ENCODE measurements at places on chromosomes 5 and 9.
A peak's percentile ranks its signal among the peaks of the same experiment; 100 is the strongest.

DNA sequence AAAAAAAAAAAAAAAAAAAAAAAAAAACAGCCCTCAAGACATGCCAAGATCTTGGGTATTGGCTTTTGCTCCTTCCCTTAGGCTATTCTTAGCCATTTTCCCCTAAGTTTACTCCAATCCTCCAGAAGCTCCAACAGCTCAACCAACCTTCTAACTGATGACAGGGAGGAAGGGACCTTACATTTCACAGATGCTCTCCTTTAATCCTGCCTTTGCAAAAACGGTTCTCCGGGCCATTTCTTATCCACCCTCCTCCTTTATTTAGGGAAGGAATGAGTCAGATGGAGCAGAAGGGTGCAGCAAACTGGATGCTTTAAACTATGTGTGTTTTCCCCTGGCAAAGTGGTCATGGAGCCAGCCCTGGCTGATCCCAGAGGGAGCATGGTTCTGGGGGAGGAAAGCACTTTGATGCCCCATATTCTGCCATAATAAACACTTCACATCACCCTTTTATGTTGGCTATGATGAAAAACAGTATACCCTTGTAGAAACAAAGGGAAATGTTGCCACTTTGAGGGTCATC is 369.4 kb upstream of the DMAC1 start:
- DNase-seq: no peak

DNA sequence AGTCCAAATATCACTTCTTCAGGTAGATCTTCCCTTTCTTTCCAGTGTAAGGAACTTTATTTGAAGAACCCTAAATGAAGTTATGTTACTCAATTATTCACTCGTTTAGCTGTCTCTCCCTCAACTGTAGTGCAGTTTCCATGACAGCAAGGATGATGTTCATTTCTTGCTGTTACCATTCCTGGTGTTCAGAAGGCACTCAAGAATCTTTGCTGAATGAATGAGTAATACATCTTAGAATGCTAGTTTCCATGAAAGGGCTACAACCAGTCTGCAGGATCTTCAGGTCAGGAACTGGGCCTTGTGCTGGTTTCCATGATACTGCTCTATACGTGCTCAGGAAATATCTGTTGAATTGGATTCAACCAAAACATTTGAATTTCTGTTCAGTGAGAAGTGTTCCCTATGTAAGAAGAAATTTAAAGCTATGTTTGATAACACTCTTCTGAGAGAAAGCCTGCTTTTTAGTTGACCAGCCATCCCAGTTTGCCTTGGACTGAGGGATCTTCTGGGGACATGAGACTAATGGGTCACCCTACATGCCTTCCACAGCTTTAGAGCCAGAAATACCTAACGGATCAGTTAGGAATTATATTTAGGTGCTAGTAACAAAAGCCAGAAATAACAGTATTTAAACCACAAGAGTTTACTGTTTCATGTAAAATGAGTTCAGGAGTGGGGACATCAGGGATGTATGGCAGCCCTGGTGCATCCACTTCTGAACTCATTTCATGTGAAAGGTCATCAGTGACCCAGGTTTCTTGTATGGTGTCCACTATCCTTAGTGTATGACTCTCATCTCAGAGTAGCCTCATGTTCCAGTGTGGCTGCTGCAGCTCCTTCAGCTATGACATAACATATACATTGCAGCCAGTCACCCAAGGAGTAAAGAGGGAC is 500.1 kb upstream of the SGCD start:
- DNase-seq: no peak

- peak; percentile 31 for DNase-seq
These were observed 35.7 kb downstream of the PCDHAC2 start for GRCh38 chr5:141001844-141002604.

DNA sequence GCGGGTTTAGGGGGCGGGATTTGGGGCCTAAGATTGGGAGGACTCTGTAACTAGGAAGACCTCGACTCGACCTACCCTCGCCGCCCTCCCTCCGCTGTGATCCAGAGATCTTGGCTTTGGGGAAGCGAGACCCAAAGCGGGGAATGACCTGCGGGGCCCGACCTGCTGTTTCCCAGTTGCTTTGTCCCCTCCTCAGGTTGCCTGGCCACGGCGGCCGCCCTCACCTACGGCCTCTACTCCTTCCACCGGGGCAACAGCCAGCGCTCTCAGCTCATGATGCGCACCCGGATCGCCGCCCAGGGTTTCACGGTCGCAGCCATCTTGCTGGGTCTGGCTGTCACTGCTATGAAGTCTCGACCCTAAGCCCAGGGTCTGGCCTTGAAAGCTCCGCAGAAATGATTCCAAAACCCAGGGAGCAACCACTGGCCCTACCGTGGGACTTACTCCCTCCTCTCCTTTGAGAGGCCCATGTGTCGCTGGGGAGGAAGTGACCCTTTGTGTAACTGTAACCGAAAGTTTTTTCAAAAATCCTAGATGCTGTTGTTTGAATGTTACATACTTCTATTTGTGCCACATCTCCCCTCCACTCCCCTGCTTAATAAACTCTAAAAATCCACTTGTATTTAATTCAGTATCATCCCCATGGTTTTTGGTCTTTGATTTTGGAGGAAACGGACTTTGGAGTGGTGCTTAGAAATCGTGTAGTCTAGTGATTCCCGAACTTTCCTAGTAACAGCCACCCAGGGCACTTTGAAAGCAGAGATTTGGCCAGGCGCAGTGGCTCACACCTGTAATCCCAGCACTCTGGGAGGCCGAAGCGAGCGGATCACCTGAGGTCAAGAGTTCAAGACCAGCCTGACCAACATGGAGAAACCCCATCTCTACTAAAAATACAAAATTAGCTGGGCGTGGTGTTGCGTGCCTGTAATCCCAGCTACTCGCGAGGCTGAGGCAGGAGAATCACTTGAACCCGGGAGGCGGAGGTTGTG is 878 bp downstream of the HIGD2A start:
- no peak for DNase-seq

GRCh38 chr9:75910731-75911130 is 20.3 kb downstream of the PCSK5 start:
- DNase-seq: peak; percentile 57

GRCh38 chr5:83899326-83899970 is 178.8 kb upstream of the HAPLN1 start:
- DNase-seq: peak; percentile 35

DNA sequence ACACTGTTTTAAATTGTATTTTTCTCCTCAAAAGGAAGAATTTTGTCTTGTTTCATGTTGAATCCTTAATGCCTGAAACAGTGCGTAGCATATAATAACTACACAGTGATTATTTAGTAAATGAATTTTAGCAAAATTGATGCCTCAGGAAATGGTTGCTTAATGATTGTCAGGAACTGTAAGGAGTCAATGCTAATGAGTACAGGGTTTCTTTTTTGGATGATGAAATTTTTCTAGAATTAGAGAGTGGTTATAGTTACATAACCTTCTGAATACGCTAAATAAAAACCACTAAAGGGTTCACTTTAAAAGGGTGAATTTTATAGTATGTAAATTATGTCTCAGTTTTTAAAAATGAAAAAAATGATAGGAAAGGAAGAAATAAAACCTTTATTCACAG is 14.9 kb downstream of the FAM151B start:
- DNase-seq: no peak

DNA sequence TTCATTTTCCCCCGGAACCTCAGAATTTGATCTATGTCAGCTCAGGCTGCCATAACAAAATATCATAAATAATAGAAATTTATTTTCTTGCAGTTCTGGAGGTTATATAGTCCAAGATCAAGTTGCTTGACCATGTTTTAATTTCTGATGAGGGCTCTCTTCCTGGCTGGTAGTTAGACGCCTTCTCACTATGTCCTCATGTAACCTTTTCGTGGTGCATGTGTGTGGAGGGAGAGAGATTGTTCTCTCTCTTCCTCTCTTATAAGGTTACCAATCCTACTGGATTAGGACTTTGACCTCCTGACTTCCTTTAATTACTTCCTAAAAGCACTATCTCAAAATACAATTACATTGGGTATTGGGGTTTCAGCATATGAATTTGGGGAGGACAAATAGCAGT is 198.6 kb downstream of the SH3GL2 start:
- no peak for DNase-seq

DNA sequence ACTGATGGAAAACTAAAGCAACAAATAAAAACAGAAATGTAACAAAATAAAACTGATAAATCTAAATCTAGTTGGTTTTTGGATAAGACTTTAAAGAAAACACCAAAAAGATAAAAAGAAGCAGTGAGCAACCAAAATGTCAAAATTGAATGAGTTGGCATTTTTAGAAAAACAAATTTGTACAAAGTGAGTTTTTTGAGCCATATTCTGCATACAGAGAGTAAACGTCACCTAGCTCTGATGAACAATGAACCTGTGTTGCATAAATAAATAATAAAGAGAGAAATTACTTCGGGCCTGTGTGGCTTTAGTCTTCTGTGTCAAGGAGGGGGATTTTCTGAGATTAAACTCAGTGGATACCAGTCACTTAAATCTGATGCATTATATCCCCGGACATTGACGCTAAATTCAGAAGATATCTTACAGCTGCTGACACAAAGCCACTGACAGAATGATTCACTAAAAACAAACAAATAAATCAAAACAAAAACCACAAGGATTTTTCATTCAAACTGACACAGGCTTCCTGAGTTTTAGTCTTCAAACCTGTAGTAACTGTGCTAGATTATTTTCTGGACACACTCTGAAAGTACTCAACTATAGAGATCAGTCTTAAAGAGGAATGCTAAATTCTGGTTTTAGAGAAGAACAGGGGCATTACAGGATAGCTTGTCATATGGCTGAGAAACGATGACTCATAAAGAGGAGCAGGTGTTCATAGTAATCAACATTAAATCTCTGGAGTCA is 403.5 kb upstream of the ST8SIA4 start:
- DNase-seq: peak; percentile 6

DNA sequence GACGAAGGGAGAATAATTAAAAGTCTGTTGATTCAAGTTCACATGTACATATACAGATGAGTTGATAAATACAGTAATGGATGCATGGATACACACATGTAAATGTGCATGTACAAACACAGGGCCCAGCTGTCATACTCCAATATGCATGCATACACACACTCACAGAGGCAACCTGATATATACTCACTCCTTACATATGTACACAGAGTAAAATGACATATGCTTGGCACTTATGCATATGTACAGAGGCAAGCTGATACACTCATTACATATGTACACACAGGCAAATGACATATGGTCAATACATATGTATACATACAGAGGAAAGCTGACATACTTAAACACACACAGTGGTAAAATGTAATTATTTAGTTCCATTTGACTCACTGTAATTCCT is 7.2 kb upstream of the TMEFF1 start:
- DNase-seq: no peak

DNA sequence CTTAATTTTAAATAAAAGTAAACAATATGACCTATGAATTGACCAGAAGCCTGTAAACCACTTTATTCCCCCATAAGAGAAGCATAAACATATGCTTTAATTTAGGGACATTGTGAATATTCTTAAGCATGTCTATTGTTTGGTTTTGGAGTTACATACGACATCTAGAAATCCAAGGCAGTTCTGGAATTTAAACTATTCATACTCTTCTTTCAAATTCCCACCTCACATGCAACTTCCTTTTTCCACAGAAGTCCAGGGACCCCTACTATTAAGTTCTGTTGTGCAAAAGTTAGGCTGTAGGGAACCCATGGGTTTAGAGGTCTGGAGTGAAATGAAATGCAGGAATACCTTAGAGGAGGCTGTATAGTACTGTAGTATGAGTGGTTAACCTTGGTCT is 2.1 kb downstream of the RIC1 start:
- no peak for DNase-seq

- DNase-seq: no peak
These were observed 12.7 kb upstream of the LIFR start for GRCh38 chr5:38569180-38569579.

- DNase-seq: peak; percentile 50
These were observed 170.5 kb downstream of the RGS3 start for GRCh38 chr9:113633782-113634595.

GRCh38 chr5:150113047-150113744 is 26.8 kb upstream of the CSF1R start:
- peak; percentile 30 for DNase-seq

GRCh38 chr9:136412962-136413361 is 2.5 kb downstream of the PMPCA start:
- peak; percentile 26 for DNase-seq

- no peak for DNase-seq
These were observed 9.8 kb upstream of the RAPGEF6 start for GRCh38 chr5:131644822-131645221.

GRCh38 chr9:126531591-126531990 is 82.1 kb upstream of the LMX1B start:
- DNase-seq: no peak

GRCh38 chr5:180074462-180074861 is 2.9 kb upstream of the RNF130 start:
- no peak for DNase-seq

- no peak for DNase-seq
These were observed 9.4 kb upstream of the ASTN2 start for GRCh38 chr9:117424291-117424690.

DNA sequence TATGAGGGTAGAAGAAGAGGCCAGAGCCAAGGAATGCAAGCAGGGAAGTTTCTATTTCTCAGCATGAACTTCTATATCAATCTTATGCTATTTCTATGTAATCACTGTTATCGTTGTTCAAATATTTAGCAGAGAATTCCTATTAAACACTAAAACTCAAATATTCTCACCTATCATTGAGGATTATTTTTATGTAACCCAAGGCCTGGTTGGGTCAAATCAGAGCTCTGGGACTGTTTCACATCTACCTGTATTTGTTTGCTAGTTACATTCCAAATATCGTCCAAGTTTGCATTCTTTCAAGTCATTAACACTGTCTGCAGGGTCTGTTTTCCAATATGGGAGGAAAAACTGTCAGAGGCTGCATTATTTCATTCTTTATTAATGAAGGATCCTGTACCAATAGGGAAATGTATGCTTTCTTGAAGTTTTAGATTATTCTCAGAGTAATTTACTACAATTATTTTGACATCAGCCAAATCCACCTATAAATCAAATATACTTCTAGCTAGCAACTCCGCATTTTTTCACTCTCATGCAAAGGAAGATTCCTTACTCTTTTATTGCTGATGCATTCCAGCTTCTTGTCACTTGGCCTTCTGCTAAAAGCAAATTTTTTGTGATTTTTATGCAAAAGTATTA is 52.2 kb downstream of the LURAP1L start:
- peak; percentile 21 for DNase-seq

- no peak for DNase-seq
These were observed 6.5 kb upstream of the IL4 start for GRCh38 chr5:132667309-132667708.

- peak; percentile 9 for DNase-seq
These were observed 863.8 kb downstream of the TLE4 start for GRCh38 chr9:80435591-80435990.

GRCh38 chr9:123868002-123868401 is 61.9 kb downstream of the DENND1A start:
- no peak for DNase-seq
